Stimulated activated CD4-positive, alpha-beta T cell treated with anti-CD3 and anti-CD28 coated beads, Interleukin-15, amount 100 ng/mL, for 1 hour (primary cell): ENCODE measurements at places on chromosomes 3 and 15.

GRCh38 chr3:187968883-187969580 lies 184.9 kb upstream of the LPP start:
- no peak for DNase-seq

DNA sequence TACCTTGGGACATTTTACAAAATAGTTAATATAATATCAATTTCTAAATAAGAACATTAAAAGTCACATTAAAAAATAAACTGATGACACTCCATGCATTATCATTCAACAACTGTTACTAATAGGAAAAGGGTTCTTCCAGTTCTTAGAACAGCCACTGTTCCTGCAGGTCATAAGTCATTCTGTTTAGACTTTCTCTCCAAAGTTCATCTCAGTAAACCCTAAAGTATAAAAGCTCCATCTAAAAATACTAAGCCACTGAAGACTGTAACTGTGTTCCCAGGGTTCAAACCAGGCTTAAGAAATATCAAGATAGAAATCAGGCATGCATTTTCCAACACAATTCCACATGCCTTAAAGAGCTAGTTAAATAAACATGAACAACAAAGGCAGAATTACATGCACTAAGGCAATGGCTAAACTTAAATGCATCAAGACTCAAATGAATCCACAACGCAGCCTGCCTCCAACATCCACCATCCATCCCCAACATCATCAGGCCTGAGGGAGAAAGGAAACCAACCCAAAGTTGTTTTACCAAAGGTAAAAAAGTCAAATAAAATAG lies 46.2 kb downstream of the DMXL2 start:
- no peak for DNase-seq

GRCh38 chr3:34263101-34263621 lies 464.7 kb downstream of the PDCD6IP start:
- no peak for DNase-seq

DNA sequence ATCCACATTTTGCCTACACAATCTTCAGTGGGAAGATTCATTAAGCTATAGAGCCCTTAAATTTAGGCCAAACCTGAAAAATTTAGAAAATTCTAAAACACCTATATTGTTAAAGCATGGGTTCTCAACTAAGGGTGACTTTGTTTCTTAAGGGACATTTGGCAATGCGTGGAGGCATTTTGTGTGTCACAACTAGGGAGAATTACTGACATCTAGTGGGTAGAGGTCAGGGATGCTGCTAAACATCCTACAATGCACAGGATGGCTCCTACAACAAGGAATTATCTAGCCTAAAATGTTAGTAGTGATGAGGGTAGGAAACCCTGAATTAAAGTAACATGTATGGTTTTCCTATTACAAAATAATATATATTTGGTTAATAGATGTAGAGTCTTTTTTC lies 55.8 kb downstream of the TBC1D5 start:
- DNase-seq = no peak

DNA sequence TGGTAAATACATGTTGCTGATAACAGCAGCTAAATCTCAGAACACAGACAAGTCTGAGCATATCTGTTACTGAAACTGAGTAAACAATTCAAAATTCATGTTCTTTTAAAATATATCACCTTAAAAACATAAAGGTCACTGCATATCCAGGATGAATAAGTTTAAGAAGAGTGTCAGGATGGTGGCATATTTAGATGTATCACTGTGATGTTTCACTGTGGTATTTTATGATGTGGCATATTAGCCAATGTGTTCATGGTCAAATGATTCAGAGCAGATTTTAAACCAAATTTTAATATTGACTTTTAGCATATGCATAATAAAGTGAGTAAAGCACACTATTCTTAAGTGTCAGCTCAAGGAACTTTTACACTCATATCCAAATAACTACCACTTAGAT lies 346.4 kb upstream of the DPPA4 start:
- no peak for DNase-seq

DNA sequence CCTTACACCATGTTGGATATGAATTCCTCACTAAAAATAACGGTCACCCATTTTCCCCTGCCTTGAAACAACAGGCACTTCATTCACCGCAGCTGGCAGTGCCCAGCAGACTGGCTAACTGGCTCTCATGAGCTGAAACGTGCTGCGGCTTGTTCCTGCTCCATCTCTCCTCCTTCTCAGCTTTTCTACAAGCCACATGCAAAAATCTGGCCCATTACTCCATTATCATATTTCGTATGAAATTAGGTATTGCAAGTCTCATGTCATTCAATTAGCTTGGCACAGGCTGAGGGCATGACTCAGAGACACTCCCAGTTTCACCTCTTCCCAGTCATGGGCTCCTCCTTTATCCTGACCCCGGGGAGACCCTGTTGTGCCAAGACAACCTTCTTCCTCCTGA lies 60.0 kb downstream of the MAGEF1 start:
- no peak for DNase-seq

GRCh38 chr3:193853511-193854219 lies 260.7 kb downstream of the OPA1 start:
- no peak for DNase-seq

DNA sequence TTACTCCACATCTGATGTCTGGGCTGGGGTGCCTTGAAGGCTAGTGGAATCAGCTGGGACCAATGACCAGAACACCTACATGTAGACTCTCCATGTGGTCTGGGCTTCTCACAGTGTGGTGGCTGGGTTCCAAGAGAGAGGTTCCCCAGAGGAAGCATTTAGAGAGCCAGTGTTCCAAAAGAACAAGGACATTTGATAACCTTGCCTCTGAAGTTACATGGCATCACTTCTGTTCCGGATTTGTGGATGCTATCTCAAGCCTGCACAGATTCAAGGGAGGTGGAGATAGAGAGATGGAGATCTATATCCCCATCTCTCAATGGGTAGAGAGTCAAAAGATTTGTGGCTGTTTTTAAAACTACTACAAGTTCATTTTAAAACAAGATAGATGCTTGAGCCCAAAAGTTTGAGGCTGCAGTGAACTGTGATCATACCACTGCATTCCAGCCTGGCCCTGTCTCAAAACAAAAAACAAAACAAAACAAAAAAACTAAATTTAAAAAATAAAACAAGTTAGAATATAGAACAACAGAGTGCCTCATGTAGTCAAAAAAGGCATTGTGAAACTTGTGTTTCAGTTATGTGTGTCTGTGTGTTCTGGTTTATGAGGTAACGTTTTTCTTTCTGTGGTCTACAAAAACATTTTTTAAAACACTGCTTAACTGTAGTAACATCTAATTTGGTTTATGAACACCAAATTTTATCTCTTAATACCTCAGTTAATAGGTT lies 44.8 kb downstream of the PDE8A start:
- no peak for DNase-seq

DNA sequence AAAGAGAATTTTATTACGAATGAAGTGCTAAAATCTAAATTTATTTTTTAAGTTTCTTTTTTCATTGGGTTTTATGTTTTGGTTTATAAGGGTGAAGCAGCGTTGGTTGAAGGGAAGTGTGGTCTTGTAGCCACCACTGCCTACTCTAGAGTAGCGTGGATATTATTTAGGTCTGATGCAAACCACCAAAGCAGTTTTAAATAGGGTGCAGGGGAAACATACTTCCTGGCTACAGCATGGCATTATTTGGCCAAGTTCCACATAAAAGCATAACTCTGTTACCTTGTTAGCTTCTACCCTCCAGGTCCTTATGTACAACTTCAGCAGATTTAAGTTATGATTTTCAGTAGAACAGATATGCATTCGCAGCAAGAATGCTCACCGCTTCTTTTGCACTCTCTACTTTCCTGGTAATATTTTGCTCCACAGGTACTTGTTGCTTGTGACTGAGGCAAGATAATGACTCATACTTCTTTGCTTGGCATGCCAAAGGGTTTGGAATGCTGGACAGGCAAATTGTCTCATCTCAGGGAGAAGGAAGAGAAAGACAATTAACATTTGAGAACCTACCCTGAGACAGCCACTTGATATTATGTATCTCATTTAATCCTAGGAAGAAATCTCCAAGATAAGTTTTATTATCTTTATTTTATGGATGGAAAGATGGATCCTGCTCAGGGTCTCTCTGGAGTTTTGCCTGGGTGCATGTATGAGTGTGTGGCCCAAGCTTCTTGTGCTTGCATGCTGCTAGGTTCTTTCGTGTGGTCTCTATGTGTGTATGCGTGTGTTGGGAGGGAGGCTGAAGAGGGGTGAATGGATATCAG lies 5.4 kb downstream of the TGFBR2 start:
- no peak for DNase-seq

- DNase-seq = no peak
These were observed 1.0 kb upstream of the ARIH1 start for GRCh38 chr15:72472992-72473610.

GRCh38 chr3:69405067-69405466 lies 19.2 kb upstream of the FRMD4B start:
- DNase-seq = no peak

GRCh38 chr3:4950948-4951347 lies 28.3 kb upstream of the BHLHE40 start:
- DNase-seq = no peak

- DNase-seq = no peak
These were observed 160.2 kb downstream of the FOXP1 start for GRCh38 chr3:71423151-71423906.

GRCh38 chr15:72858205-72858604 lies 74.6 kb upstream of the ADPGK start:
- no peak for DNase-seq

- no peak for DNase-seq
These were observed 56.8 kb downstream of the KAT2B start for GRCh38 chr3:20097015-20097414.
